ENCODE measurements at places on chromosomes 1 and 21. TPM values are rescaled to one million over a fixed set of nuclear protein-coding genes. Genes with fewer than 3 reads are reported as not detected.
A peak's percentile ranks its signal among the peaks of the same experiment; 100 is the strongest.

GRCh38 chr1:217389895-217390294 lies 241.0 kb downstream of the GPATCH2 start:
- H3K4me1 ChIP-seq: no peaks in the 10 kb centered on the region
- H3K4me3 ChIP-seq: no peak overlapping the region
- H3K27me3 ChIP-seq: no peaks in the 10 kb centered on the region
- H3K36me3 ChIP-seq: no peaks in the 10 kb centered on the region

DNA sequence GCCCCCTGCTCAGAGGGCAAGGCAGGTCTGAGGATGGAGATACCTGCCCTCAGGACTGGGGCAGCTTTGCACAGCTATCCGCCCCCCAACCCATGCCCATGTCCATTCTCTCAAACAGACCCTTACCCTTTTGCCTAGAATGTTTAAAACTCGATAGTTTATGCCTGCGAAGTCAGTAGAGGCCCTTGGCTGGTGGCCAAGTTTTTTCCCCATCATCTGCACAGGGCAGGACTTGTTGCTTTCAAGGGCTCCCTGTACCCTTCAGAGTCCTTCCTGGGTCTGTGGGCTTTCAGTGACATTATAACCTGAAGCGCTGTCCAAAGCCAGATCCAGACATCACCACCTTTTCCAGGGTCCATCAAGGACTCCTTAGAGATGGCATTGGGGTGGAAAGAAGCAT lies 148.7 kb upstream of the ZNF644 start:
- H3K36me3 ChIP-seq: no peaks in the 10 kb centered on the region
- no peak overlapping the region for H3K4me3 ChIP-seq
- no peak overlapping the region for H3K27ac ChIP-seq
- peaks cover 3% of the 10 kb centered on the region for H3K27me3 ChIP-seq

The NUF2 gene
- total RNA-seq: 0.92 TPM

The CD34 gene
- 44.6 TPM for total RNA-seq

The GCSAML gene
- 2.2 TPM for total RNA-seq

The RUNX3 gene
- 13.1 TPM for total RNA-seq

The NBPF4 gene
- not detected for total RNA-seq

The SLC9C2 gene
- total RNA-seq: 1.4 TPM

- H3K4me3 ChIP-seq: no peak overlapping the region
- no peaks in the 10 kb centered on the region for H3K36me3 ChIP-seq
- H3K4me1 ChIP-seq: no peaks in the 10 kb centered on the region
These were observed 234.7 kb downstream of the CACNA1E start for GRCh38 chr1:181718034-181718433.

- no peaks in the 10 kb centered on the region for H3K36me3 ChIP-seq
- H3K27ac ChIP-seq: no peak overlapping the region
- H3K27me3 ChIP-seq: no peaks in the 10 kb centered on the region
- DNase-seq: no peak
- H3K4me3 ChIP-seq: no peak overlapping the region
These were observed 72.5 kb downstream of the PLPPR5 start for GRCh38 chr1:98932184-98932583.

- DNase-seq: no peak
- no peaks in the 10 kb centered on the region for H3K36me3 ChIP-seq
- no peak overlapping the region for H3K4me3 ChIP-seq
- no peak overlapping the region for H3K27ac ChIP-seq
- H3K27me3 ChIP-seq: no peaks in the 10 kb centered on the region
These were observed 51.6 kb downstream of the FAM163A start for GRCh38 chr1:179794669-179795068.

DNA sequence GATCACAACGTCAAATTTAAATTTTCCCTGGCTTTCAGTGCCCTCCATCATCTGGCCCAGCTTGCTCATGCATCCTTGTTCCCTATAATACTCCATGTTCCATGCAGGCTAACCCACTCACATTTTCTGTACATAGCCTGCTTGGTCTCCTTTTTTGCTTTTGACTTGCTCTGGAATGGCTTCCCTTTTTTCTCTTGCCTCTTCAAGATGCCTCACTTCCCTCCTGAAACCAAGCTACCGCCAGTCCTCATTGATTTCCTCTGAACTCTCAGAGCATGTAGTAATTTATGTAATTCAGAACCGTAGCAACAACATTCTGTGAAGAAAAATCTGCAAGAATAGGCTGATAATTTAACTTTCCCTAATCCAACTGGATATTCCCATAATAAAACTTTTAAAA lies 10.3 kb downstream of the CAP1 start:
- no peak for DNase-seq
- no peak overlapping the region for H3K27ac ChIP-seq
- no peaks in the 10 kb centered on the region for H3K27me3 ChIP-seq
- H3K4me1 ChIP-seq: peaks cover 72% of the 10 kb centered on the region
- peaks cover 29% of the 10 kb centered on the region for H3K36me3 ChIP-seq
- H3K4me3 ChIP-seq: no peak overlapping the region

The GLMP gene
- total RNA-seq: 53.7 TPM

DNA sequence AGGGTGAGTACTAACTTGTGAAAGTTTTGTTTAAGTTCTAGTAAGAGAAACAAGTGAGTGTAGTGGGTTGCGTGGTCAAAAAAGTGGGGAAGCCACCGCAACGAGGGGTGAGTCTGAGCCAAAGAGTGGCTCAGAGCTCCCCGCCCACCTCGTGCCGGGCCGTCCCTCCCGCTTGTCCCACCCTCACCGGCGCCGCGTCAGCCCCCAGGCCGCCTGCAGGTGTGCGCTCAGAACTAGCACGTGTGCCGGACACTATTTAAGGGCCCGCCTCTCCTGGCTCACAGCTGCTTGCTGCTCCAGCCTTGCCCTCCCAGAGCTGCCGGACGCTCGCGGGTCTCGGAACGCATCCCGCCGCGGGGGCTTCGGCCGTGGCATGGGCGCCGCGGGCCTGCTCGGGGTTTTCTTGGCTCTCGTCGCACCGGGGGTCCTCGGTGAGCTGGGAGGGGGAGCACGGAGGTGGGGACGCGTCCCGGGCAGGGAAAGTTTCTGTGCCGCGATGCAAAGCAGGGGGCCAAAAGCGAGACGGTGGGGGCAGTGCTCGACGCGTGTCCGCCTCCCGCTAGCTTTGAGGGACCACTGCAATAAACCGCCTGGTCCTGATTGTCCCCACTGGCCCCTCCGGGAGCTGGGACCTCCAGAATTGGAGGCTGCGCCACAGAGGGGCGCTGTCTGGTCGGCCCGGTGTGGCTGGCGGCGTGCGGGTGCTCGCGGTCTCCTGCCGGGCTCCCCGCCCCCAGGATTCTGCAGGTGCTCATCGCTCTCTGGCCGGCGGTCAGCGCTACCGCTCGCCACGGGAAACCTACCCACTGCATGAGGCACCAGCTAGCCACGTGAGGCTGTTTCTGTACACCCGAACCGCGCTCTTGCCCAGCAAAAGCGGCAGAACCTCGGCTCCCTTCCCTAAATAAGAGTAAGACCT lies at the start of gene CR2:
CR2 (plus strand) TSS at position 283 of the 919 bp plus-strand sequence; CDS start at position 374, 91 bp downstream.
- peak within 1 kb of the TSS; percentile 53 for H3K4me3 ChIP-seq
- H3K27me3 ChIP-seq: peaks cover 40% of the 10 kb centered on the region
- H3K36me3 ChIP-seq: no peaks in the 10 kb centered on the region
- peaks cover 12% of the 10 kb centered on the region for H3K4me1 ChIP-seq
- peak; percentile 65 for DNase-seq

GRCh38 chr1:16903458-16903796 lies 7.6 kb downstream of the RNU1-2 start:
- H3K36me3 ChIP-seq: no peaks in the 10 kb centered on the region
- H3K27me3 ChIP-seq: no peaks in the 10 kb centered on the region
- no peak for DNase-seq
- H3K27ac ChIP-seq: peak overlapping the region; percentile 99
- peak overlapping the region; percentile 60 for H3K4me3 ChIP-seq

DNA sequence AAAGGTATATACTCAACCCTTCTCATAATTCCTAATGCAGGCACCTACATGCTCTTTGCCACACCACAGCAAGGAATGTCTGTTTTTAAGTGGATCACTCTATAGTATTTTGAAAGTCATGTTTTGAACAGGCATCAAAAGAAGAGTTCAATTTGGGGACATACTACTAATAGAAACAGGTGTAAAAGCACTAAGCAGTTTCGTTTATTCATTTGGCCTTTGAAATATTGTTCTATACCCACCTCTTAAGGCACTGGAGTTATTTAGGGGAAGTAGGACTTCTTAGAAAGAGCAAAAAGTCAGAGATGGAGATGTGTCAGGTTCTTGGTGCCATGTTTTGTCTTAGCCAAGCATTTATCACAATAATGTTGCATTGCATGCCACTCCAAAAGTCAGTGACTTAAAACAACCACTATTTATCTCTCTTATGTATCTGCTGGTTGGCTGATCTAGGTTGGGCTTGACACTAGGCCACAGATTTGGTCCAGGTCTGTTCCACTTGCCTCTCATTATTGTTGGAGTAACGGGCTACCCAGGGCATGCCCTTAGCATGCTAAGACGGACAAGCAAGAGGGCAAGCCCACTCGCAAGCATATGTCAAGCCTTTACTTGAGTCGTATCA lies 107.5 kb downstream of the RGL1 start:
- no peak overlapping the region for H3K4me3 ChIP-seq
- H3K36me3 ChIP-seq: peaks cover 67% of the 10 kb centered on the region
- no peak for DNase-seq
- H3K4me1 ChIP-seq: peaks cover 33% of the 10 kb centered on the region

GRCh38 chr1:113648478-113648877 lies 110.8 kb downstream of the PHTF1 start:
- no peaks in the 10 kb centered on the region for H3K27me3 ChIP-seq
- peaks cover 43% of the 10 kb centered on the region for H3K36me3 ChIP-seq
- H3K27ac ChIP-seq: no peak overlapping the region
- H3K4me1 ChIP-seq: no peaks in the 10 kb centered on the region
- DNase-seq: no peak
- H3K4me3 ChIP-seq: no peak overlapping the region

The CRABP2 gene
- 2.1 TPM for total RNA-seq

The ZNF683 gene
- total RNA-seq: 1.2 TPM

GRCh38 chr1:66415866-66416265 lies 118.1 kb upstream of the SGIP1 start:
- H3K27ac ChIP-seq: no peak overlapping the region
- no peaks in the 10 kb centered on the region for H3K27me3 ChIP-seq
- no peak overlapping the region for H3K4me3 ChIP-seq
- peaks cover 22% of the 10 kb centered on the region for H3K4me1 ChIP-seq
- H3K36me3 ChIP-seq: no peaks in the 10 kb centered on the region

DNA sequence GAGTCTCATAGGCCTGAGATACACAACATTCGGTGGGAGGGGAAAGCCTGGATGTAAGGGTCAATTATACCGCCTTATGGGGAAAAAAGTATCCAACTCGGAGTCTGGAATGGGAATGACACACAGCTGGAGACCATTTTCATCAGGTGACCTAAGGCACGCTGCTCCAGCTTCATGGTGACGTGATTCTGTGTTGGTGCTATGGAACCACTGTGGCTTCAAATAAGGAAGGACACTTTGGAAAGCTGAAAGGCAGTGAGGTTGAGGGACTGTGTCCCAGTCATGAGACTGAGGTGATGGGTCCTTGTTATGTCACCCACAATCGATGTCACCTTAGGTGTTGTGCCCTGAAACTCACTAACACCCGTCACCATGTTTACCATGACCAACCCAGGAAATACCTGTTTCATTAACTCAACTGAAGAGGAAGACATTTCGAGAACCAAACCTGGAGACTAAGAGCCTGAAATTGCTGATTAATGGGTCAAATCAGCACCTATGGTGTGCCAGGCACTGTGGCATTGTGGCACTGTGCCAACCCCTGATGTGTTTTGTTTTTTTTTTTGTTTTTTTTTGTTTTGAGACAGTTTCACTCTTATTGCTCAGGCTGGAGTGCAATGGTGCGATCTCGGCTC lies 54.5 kb downstream of the IRF2BP2 start:
- H3K4me3 ChIP-seq: no peak overlapping the region
- H3K27me3 ChIP-seq: no peaks in the 10 kb centered on the region
- DNase-seq: no peak

The CHAF1B gene
- total RNA-seq: 1.8 TPM

GRCh38 chr1:101408212-101409042 lies 171.6 kb downstream of the S1PR1 start:
- H3K4me1 ChIP-seq: no peaks in the 10 kb centered on the region
- DNase-seq: no peak
- no peaks in the 10 kb centered on the region for H3K36me3 ChIP-seq
- H3K4me3 ChIP-seq: no peak overlapping the region
- H3K27ac ChIP-seq: no peak overlapping the region

- H3K4me1 ChIP-seq: no peaks in the 10 kb centered on the region
- H3K27me3 ChIP-seq: no peaks in the 10 kb centered on the region
- no peak overlapping the region for H3K27ac ChIP-seq
- DNase-seq: peak; percentile 59
These were observed 68.1 kb downstream of the URB2 start for GRCh38 chr1:229694053-229694693.

The RFX5 gene
- 57.6 TPM for total RNA-seq

GRCh38 chr1:244369256-244370057 lies 82.3 kb downstream of the ADSS2 start:
- no peak overlapping the region for H3K27ac ChIP-seq
- no peak for DNase-seq
- H3K4me1 ChIP-seq: no peaks in the 10 kb centered on the region
- no peaks in the 10 kb centered on the region for H3K27me3 ChIP-seq

The OR2L3 gene
- not detected for total RNA-seq

- H3K4me1 ChIP-seq: peaks cover 39% of the 10 kb centered on the region
- H3K27me3 ChIP-seq: no peaks in the 10 kb centered on the region
- DNase-seq: peak; percentile 77
- peak overlapping the region; percentile 100 for H3K27ac ChIP-seq
These were observed 80.4 kb upstream of the AK4 start for GRCh38 chr1:65067491-65068201.

The MAPKAPK2 gene
- 87.0 TPM for total RNA-seq

The BCAR3 gene
- total RNA-seq: 24.9 TPM

The CR1L gene
- total RNA-seq: 1.3 TPM

DNA sequence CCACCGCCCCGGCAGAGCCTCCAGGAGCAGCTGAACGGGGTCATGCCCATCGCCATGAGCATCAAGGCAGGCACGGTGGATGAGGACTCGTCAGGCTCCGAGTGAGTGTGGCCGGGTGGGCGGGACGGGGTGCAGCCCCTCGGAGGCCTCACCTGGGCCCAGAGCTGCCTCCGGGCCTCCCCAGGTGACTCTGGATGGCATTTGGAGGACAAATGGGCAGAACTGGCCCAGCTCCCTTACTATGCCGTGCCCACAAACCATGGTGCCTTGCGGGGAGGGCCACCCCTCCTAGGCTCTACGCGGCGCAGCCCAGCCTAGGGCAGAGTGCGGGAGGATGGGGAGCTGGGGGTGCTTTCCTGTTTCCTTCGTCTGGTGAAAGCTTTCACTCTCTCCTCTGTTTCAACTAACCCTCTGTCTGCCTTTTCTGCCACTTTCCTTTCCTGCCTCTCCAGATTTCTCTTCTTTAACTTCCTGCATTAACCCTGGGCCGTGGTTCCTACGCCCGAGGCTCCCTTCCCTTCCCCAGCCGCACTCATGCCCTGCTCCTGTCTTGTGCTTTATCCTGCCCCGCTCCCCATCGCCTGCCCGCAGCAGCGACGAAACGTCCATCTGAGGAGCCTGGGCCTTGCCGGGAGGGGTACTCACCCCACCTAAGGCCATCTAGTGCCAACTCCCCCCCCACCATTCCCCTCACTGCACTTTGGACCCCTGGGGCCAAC lies 9.2 kb downstream of the PSRC1 start:
- H3K4me3 ChIP-seq: peak overlapping the region; percentile 45
- H3K27ac ChIP-seq: peak overlapping the region; percentile 73
- DNase-seq: peak; percentile 52
- H3K36me3 ChIP-seq: no peaks in the 10 kb centered on the region

The SPTA1 gene
- total RNA-seq: 0.50 TPM

GRCh38 chr1:212067787-212068186 lies 32.2 kb downstream of the DTL start:
- H3K4me1 ChIP-seq: peaks cover 19% of the 10 kb centered on the region
- H3K27ac ChIP-seq: no peak overlapping the region
- no peaks in the 10 kb centered on the region for H3K36me3 ChIP-seq
- H3K27me3 ChIP-seq: no peaks in the 10 kb centered on the region
- no peak for DNase-seq

- H3K36me3 ChIP-seq: no peaks in the 10 kb centered on the region
- no peak for DNase-seq
- H3K27ac ChIP-seq: no peak overlapping the region
- H3K4me3 ChIP-seq: no peak overlapping the region
- no peaks in the 10 kb centered on the region for H3K27me3 ChIP-seq
These were observed 128.9 kb downstream of the XCL2 start for GRCh38 chr1:168414914-168415313.
